ENCODE measurements at places on chromosomes 13 and 19.

DNA sequence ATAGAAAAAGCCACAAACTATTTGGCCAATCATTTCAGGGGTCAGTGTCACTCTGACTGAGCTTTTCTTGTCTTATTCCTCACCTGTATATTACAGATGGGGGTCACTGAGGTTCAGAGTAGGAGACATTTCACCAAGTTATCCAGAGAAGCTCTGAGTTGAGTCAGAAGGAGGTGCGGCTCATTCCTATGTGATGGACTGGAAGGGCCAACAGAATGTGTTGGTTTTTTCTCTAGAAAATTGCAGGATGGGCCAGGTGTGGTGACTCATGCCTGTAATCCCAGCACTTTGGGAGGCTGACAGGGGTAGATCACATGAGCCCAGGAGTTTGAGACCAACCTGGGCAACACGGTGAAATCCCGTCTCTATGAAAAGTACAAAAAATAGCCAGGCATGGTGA, 24.5 kb upstream of the ZNF83 start:
- no peak for DNase-seq

DNA sequence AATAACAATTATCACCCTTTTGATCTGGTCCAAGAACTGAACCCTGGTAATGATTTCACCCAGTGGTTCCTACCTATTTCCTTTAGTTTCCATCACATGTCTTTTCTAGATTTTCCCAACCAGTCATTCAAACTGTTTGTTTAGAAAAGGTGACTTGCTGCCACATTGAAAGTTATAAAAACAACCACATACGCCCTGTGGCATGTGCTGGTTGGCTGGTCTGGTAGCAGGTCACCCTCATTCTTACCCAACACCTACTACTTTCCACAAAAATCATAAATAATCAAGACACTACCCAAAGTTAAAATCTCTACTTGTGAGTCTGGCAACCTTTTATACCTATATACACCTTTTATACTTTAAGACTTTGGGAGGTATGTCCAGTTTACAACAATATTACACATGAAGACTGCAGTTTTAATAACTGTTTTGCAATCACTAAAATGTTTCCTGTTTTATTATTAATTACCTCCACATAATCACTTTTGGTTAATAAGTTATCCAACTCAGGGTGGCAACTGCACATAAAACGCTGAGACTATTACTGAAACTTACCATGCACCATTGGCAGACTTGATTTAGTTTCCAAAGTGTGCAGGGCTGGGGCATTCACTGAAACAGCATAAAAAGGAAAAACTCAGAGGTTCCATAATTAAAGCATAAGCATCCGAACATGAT, 38.9 kb downstream of the DZIP1 start:
- DNase-seq, result no peak

DNA sequence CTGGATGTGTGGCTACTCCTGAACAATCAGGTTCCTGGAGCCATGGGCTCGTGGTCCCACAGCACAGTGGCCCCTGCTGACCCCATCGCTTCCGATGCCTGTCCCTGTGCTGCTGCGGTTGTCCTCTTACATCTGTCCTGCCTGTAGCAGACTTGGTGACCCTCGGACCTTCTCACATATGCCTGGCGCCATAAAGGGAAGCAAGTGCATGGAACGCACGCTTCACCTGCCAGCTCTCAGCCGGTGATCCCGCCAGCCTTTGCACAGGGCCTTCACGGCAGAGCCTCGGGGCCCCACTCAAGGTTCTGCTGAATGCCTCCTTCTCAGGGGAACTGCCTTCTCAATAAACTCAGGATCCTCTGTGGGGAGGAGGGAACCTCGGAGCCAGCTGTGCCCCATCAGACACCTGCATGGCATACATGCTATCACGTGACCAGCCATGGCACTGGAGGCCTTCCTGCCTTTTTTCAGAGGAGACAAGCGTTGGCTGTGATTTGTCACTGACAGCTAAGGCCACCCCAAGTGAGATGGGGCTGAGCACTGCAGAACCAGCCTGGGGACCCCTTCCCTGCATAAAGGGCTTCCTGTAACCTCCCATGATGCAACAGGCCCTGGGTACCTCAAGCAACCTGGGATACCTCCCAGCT, 24.3 kb downstream of the PEPD start:
- no peak for DNase-seq

GRCh38 chr13:51147732-51148131, 36.7 kb upstream of the C13orf42 start:
- no peak for DNase-seq

DNA sequence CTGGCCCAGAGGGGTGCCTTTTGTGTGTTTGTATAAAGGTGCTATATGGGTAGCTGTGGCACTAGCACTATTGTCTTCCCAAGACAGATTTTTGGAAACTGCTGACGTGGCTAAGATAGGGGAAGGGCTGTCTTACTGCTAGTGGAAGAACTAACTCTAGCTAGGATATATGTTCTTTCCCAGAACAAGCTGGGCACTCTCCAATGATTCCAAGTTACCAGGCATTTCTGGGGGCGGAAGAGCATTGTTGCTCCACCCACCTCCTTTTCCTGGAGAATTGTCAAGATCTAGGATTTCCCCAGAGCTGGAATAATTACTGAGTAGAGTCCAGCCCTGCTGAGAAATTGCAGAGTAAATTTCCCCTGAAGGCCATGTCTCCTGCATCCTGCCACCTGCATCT, 408.3 kb downstream of the KLF5 start:
- DNase-seq, result no peak

DNA sequence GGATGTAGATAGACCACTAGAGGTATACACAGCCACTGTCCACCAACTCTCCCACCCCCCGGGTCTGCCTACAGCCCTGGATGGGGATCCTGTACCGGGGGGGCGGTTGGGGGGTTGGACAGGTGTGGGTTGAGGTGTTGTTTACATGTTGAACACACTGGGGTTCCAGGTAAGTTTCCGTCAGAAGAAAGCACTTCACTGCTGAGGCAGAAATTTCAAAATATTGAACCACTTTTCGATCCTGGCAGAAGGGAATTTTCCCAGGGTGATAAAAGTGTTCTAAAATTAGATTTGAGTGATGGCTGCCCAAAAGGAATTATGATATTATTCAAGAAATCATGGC, 6.6 kb upstream of the CEACAM16 start:
- DNase-seq, result no peak

GRCh38 chr19:29551774-29552173, 26.0 kb downstream of the VSTM2B start:
- DNase-seq, result no peak

- DNase-seq, result no peak
These were observed 1.5 kb downstream of the RPS11 start for GRCh38 chr19:49497789-49498103.

DNA sequence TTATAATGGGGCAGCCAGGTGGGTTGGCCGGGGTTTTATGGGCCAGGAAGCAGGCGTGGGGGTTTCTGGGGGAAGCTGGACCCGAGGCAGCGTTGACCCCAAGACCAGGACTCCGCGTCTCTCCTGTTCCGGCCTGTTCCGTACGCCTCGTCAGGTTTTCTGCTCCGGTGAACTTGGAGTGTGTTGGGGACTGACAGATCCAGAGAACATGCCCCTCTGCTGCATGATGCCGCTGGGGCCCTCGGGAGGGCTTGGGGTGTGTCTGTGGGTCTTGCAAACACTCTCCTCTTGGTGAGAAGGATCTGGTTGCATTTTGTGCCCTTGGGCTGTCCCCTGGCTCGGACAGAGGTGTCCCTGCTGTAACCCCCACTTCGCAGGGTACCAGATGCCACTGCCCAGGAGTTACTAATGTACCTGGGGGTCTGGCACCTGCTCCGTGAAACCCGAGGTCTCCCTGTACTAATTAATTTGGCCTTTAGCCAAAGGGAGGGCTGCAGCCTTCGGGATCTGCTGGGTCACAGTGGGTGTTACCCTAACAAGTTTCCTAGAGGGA, 15.6 kb downstream of the KDM4B start:
- DNase-seq, result no peak

DNA sequence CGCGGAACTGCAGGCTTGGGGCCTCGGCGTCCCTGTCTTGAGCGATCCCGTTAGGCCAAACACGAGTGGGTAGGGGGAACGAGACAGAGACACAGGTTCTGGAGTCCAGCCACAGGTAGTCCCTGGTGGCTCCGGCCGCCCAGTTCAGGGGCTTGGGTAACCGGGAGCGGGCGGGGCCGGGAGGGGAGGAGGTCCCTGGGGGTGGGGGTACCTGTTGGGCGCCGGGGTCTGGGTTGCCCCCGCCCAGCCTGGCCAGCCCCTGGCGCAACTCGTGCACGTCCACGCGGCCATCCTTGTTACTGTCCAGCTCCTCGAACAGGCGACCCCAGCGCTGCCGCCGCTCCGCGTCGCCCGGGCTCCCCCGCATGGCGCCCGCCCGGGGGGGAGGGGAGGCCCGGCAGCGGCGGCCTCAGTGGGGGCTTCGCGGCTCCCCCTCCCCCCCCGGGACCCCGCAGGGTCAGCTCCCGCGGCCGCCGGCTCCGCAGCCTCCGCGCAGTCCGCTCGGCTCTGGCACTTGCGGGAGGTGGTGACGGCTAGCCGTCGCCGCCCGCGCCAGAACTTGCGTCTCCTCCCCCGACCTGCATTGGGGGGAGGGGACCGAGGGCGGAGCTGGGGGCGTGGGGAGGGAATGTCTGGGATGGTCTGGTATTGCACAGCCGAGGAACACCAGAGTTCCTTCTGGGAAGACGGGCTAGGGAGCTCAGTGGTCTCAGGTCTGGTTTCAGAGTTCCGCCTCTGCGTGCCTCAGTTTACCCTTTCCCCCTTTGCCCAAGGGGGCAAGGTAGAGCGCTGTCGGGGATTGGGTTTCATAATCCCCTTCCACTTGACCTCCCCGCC, at the start of gene SLC25A23:
Gene SLC25A23 (minus strand): TSS at position 531 of the 837 bp plus-strand sequence. CDS start 164 bp downstream, at position 367.
- no peak for DNase-seq

DNA sequence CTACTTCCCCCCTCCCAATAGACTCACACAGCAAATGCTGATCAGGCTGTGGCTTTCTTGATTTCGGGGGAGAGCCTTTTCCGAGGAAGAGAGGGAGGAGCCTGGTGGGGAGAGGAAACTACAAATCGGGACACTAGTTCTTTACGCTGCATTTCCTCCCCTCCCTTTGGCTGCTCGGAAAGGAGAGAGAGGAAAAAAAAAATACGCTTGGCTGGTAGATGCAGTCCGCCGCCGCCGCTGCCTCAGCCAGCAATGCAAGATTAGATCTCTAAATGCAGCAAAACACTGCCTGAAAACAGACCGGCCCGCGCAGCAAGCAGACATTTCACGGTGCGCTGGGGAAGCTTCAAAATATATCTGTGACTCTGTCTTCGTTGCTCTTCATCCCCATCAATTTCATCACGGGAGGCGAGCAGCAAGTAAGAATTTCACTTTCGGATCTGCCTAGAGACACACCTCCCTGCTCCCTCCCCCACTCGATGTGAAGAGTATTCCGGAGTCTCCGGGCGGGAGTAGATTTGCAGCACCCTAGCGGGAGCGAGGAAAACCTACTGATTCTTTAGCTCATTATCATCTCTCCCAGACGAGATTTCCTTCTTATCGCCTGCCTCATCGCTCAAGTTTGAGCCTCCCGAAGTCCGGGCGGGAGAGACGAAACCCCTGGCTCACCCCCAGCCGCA, at the start of gene PCDH17:
Gene PCDH17 (plus strand): TSS at position 149 of the 680 bp plus-strand sequence. CDS start 803 bp downstream, outside the sequence.
- no peak for DNase-seq

DNA sequence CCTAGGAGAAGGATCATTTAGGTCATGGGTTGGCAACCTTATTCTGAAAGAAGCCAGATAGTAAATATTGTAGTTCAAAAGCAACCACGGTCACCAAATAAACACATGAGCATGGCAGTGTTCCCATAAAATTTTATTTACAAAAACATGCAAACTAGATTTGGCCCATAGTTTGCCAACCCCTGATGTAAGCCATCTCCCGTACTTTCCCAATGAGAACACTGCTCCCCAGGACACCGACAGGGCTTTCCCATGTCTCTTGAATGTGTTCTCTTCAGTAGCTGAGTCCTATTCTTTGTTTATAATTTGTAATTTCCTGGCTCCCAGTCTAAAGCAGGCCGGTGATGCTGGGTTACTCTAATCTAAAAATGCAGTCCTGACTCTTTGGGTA, 239.6 kb downstream of the LHFPL6 start:
- DNase-seq, result no peak

DNA sequence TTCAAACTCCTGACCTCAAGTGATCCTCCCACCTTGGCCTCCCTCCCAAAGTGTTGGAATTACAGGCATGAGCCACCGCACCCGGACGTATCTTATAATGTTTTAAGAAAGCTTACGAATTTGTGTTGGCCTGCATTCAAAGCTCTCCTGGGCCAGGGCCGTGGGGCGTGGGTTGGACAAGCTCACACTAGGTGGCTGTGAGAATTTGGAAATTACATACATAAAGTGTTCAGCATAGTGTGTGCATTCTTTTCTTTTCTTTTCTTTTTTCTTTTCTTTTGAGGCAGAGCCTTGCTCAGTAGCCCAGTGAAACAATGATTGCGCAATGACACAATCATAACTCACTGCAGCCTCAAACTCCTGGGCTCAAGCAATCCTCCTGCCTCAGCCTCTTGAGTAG, 2.6 kb downstream of the ZSWIM4 start:
- no peak for DNase-seq

DNA sequence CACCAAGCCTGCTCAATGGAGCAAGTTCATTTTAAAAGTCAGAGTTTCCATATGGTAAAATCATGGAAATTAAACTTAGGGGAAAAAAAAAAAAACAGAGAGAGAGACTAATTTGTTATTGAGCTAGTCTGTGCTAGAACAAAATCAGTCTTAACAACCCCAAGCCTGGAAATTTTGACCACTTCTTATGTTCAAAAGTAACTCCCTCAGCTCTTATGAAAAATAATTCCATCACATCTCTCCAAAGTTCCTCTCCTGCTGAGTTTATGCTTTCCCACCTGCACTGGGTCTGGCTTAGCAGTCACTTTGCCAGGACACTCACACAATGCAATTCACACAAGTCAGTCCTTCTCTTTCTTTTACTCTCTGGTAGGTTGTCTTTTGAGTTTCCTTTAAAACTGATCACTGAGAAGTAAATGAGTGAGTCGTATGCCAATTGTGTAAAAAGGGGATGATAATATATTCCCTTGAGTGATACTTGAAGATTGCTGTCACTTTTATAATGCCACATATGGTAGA, 92.6 kb downstream of the ENOX1 start:
- DNase-seq, result no peak

DNA sequence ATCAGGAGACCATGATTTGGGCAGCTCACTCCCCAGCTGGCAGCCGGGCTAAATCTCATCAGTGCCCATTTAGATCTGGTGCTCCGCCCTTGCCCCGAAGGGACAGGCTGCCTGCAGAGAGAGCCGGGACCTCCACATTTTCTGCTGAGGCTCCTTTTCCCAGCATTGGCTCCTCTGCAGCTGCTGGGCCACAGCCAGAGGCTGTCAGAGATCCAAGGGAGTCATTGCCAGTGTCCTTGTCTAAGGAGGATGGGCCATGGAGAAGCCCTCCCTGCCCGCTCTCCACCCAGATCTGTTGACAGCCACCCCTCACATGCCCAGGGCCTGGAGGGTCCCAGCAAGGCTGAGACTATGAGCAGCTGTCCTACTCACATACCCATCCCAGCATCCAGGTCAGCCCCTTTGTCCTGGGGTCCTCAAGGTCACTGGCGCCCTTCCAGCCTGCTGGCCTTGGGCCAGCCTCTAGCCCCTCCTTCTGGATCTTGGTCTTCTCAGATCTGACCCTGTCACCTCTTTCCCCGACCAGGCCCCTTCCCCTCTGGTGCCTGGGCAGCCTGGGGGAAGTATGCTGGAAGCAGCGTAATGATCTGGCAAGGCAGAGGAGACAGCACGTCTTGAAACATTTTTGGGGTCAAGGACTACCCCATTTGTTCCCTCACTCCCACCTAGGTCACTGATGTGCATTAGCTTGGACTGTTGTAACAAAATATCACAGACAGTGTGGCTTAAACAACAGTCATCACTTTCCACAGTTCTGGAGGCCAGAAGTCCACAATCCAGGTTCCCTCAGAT, 7.9 kb downstream of the PIN1 start:
- DNase-seq, result no peak
